ENCODE measurements at places on chromosomes 1 and 21. TPM values are rescaled to one million over a fixed set of nuclear protein-coding genes. Genes with fewer than 3 reads are reported as not detected.

GRCh38 chr1:55212349-55213150, 2.6 kb downstream of the USP24 start:
- no peak for DNase-seq

DNA sequence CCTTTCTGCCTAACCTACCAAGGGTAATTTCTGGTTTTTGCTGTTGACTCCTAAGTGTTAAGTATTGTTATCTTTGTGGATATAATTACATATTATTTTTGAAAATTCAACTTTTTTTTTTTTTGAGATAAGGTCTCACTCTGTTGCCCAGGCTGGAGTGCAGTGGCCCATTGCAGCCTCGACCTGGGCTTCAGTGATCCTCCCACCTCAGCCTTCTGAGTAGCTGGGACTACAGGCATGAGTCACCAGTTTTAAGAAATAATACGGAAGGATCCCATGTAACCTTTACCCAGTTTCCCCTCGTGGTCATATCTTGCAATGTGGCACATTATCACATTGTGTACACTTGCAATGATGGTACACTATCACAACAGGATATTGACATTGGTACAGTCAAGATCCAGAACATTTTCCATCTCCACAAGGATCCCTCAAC, 3.1 kb downstream of the CHD1L start:
- DNase-seq, result no peak

Gene SYT14
- 16.7 TPM for total RNA-seq

Gene IRF6
- 13.3 TPM for total RNA-seq

All from H1 (cell line).